ENCODE measurements at places on chromosomes 3 and 15.

GRCh38 chr3:110956081-110956480 lies 115.5 kb upstream of the NECTIN3 start:
- DNase-seq: no peak

DNA sequence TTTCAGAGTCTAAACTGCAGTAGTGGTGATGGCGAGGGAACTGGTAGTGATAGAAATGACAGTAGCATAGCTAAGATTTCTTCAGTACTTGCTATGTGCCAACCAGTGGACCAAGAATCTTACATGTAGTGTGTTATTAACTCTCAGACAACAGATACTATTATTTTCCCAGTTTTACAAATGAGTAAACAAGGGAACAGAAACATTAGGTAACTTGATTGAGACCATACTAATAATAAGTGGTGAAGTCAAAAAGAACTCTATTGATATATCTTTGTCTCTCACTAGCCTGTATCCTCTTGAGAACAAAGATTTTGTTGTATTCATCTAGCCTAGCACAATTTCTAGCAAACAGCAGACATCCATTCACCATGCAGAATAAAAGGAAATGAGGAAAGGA lies 250.1 kb downstream of the ZBTB20 start:
- no peak for DNase-seq

- no peak for DNase-seq
These were observed 486.1 kb upstream of the GOLIM4 start for GRCh38 chr3:168581771-168582225.

DNA sequence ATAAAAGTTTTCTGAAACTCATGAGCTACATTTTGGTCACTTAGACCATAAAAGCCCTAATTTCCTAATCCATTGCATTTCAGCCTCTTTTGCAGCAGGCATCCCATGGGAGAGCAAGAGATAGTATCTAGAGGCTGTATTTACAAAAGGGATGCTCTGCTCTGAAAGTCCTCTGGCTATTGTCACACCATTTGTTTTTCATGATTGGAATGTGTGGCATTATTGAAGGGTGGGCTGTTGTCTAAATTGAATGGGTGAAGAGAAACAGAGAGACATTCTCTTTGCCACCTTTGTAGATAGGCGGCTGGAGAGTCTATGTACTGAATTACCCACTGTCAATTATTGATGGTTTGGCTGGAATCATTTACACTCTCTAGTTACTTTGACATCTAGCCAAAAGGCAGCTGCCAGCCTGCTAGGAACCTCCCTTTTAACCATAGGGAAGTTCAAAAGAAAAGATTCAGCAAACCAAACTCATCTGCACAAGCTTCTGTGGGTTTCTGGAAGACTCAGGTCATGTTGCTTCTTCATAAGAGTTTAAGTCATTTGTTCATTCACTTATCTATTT lies 89.8 kb upstream of the RARB start:
- no peak for DNase-seq

GRCh38 chr3:126851382-126851781 lies 131.5 kb upstream of the PLXNA1 start:
- no peak for DNase-seq

DNA sequence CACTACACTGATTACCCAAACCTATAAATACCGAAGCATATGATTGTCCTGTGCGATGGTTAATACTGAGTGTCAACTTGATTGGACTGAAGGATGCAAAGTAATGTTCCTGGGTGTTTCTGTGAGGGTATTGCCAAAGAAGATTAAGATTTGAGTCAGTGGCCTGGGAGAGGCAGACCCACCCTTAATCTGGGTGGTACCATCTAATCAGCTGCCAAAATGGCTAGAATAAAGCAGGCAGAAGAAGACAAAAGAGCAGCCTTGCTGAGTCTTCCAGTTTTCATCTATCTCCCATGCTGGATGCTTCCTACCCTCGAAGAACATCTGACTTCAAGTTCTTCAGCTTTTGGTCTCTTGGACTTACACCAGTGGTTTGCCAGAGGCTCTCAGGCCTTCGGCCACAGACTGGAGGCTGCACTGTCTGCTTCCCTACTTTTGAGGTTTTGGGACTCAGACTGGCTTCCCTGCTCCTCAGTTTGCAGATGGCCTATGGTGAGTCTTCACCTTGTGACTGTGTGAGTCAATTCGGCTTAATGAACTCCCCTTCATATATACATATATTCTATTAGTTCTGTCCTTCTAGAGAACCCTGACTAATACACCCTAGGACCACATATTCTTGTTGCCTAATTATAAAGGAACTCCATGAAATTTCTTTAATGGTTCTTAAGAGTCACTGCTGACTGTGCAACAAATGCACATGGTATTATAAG lies 31.7 kb downstream of the CSNK1G1 start:
- DNase-seq: no peak

DNA sequence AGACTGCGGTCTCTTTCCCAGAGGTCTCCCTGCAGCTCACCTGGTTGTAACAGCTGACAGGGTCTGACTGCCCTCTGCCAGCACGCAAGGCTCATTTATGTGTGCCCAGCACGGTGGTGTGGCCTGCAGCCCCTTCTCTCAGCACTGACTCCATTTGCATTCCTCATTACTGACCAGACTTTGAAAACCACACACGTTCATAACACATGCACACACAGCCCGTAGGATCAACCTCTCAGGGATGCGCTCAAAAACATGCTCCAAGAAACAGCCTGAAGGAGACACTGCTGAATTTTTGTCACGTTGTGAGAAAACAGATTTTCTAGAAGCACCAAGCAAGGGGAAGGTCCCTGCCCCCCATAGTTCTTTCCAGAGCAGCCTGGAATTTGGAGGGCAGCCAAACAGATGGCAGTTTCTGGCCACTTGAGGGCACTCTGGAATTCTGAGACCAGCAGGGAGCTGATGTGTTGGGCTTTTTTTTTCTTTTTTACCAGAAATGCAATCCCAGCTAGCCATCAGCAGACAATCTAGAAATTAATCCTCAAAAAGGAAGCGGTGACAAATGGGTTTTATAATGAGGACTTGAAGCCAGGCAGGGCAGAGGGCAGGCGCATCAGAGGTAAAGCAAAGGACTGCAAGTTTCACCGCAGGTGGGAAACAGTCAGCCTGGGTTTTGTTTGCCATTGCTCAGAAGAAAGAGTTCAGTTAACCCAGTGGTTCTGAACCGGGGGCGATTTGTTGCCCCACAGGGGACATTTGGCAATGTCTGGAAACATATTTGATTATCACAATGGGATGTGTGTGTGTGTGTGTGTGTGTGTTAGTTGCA lies 170.5 kb upstream of the PROK2 start:
- peak; percentile 10 for DNase-seq

DNA sequence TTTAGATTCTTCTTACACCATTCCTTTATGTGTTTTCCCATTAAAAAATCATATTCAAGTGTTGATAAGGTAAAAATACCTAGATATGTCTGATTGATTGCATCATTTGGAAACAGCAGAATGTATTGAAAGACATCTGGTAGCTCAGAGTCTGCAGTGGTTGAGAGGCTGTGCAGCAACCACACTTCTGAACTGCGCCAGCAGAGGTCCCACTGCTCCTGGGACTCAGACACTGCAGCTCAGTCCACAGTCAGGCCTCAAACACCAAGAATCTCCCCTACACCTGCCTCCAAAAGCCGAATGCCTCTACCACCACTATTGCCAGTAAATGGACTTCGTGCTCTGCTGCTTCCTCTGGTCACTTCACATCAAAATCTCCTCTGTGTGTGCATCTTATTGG lies 176.9 kb upstream of the LMCD1 start:
- DNase-seq: peak; percentile 57

GRCh38 chr3:107794664-107795443 lies 272.1 kb downstream of the BBX start:
- no peak for DNase-seq

DNA sequence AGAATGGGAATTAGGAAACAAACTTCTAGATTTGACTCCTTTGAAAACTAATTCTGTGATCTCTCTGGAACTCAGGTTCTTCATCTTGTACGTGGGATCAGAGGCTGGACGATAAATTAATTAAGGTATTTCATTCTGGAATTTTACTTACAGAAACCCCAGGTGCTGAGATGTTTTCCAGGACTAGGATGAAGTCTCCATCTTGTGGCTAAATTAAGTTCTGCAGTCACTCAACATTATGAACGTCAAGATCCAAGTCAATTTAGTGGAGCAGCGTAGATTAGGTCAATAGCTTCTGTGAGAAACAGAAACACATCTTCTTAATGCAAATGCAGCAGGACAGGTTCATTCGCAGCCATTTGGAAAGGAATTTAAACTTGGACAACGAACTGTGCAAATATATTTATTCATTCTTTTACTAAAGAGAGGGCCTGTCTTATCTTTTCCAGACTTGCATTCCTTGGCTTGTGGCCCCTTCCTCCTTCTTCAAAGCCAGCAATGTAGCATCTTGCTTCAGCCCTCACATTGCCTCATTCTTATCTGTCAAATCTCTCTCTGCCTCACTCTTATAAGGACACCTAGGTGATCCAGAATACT lies 26.7 kb upstream of the TMC3 start:
- DNase-seq: peak; percentile 31

GRCh38 chr3:10955711-10956453 lies 36.7 kb upstream of the SLC6A1 start:
- DNase-seq: no peak

DNA sequence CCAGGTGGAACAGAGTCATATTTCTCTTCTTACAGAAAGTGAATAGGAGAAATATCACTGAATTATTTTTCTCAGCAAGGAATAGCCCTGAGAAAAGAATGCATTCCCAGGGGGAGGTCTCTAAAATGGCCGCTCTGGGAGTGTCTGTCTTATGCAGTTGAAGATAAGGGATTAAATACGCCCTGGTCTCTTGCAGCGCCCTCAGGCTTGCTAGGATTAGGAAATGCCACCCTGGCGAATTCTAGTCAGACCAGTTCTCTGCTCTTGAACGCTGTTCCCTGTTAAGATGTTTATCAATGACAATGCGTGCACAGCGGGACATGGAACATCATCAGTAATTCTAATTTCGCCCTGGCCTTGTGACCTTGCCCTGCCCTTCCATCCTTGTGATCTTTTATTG lies 949.0 kb upstream of the SEMA6D start:
- DNase-seq: no peak

DNA sequence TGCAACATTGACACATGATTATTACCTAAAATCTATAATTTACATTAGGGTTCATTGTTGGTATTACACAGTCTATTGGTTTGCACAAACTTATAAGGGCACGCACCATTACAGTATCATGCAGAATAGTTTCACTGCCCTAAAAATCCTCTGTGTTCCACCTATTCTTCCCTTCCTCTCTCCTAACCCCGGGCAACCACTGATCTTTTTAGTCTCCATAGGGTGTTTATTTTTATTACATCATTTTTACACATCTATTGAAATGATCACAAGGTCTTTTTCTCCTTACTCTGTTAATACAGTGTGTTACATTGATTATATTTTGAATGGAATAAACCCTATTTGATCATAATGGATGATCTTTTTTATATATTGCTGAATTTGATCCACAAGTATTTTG lies 15.5 kb upstream of the ECT2 start:
- no peak for DNase-seq

DNA sequence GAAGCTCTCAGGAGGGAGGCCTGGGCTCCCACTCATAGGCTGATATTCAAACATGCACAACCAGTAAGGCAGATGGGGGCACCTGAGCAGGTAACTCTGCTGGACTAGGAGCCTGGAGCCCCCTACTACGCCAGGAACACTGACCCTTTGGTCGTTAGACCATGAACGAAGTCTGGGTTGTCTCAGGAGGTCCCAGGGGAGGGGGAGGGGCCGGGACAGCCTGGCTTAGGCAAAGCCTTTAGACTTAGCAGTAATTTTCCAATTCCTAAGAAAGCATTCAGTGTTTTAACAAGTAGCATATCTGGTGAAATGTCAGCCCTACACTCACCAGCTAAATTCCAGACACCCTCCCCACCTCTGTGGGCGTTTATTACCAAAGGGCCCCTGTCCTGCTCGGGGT lies 67.4 kb upstream of the ST8SIA2 start:
- no peak for DNase-seq

GRCh38 chr3:55270976-55271375 lies 216.1 kb downstream of the WNT5A start:
- DNase-seq: no peak

Data from activated CD4-positive, alpha-beta T cell treated with anti-CD3 and anti-CD28 coated beads, Interleukin-2, amount 10 ng/mL, durations not matched to agents 7 days and 5 days (primary cell).